Mesenchymal stem cell (in vitro differentiated cells and primary cell): ENCODE measurements at places on chromosomes 3 and 15.

DNA sequence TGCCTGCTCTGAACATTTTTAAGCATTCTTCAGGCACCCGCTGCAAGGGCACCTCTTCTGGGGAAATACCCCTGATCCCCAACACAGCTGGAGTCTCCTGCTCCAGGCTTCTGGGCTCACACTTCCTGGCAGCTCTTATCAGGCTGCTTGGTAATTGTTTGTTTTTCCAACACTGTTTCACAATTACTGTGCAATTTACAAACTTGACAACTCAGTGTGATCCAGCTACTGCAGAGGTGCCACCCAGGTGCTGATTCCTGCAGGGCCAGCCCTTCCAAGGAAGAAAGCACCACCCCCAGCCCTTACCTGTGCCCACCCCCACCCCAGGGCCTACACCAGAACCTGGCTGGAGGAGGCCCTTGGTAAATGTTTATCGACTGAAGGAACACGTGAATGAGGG is 66.5 kb downstream of the MAGEF1 start:
- peak; percentile 57 for DNase-seq

DNA sequence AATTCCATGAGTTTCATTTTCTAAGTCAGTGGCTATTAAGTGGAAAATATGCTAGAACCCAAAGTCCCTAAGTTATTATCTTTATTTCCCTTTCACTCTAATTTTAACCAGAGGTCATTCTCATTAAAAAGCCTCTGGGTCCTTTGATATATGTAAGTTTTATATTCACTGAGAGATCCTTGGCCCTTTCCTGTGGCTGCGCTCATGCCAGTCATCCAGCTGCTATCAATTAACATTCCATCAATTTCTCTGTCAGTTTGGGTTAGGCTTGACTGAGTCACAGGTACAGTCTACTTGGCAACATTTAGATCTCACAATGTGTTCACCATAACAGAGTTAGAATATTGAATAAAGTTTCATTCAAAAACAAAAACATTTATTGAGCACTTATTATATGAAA is 58.0 kb upstream of the FBN1 start:
- no peak for DNase-seq

GRCh38 chr3:112090887-112091586 is 4.8 kb downstream of the C3orf52 start:
- DNase-seq: no peak

DNA sequence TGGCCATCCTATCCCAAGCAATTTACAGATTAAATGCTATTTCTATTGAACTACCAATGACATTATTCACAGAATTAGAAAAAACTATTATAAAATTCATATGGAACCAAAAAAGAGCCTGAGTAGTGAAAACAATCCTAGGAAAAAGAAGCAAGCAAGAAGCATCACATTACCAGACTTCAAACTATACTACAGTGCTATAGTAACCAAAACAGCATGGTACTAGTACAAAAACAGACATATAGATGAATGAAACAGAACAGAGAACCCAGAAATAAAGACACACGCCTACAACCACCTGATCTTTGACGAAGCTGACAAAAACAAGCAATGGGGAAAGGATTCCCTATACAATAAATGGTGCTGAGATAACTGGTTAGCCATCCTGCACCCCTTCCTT is 152.2 kb downstream of the TNIK start:
- no peak for DNase-seq

DNA sequence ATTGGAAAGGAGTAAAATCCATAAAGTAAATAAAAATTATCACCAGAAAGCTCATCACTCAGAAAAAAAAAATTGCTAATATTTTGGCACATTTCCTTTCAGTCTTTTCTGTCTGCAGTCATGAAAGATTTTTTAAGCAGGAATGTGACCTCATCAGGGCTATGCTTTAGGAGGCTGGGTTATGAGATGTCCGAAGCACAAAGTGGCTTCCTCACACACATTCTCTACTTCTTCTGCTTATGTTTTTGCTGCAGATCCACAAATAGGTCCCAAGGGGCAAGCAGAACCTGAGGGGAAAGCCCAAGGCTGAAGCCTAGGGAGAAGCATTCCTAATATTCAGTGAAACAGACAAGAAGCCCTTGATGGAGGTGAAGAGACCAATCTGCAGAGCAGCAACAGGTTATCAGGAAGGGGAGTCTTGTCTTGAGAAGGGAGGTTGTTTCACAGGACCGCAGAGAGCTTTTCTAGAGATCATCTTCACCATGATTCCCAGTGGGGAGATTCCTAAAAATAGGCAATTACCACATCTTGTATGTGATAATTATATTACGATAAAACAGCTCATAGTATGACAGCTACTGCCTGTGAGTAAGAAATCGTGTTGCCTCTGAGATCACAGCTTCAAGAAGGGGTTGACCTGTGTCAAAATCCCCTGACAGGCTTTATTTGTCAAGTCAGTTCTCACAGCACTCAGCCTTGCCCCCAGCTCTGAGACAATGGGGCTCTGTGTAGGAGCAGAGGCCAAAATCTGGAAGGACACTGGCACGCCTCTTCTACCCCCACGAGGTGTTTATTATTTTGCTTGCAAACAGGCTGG is 60.5 kb downstream of the IGF2BP2 start:
- DNase-seq: peak; percentile 88

DNA sequence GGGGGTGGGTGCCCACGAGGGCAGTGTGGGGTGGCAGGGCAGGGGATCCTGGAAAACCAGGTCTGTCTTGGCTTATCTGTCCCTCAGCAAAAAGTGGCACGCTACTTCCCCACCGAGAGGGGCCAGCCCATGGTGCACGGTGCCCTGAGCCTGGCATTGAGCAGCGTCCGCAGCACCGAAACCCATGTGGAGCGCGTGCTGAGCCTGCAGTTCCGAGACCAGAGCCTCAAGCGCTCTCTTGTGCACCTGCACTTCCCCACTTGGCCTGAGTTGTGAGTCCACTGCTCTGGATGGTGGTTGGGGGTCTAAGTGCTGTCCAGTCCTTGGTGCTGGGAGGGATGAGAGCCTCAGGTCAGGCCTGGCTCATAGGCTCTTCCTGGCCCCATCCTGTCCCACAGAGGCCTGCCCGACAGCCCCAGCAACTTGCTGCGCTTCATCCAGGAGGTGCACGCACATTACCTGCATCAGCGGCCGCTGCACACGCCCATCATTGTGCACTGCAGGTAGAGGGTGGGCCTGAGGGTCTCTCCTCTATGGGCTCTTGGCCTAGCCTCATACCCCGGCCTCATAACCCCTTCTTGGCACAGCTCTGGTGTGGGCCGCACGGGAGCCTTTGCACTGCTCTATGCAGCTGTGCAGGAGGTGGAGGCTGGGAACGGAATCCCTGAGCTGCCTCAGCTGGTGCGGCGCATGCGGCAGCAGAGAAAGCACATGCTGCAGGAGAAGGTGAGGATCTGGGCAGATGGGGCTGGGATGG is 31.1 kb downstream of the PTPN23 start:
- DNase-seq: no peak

- DNase-seq: no peak
Observed at GRCh38 chr3:140974900-140975299, 33.3 kb downstream of the SLC25A36 start.

DNA sequence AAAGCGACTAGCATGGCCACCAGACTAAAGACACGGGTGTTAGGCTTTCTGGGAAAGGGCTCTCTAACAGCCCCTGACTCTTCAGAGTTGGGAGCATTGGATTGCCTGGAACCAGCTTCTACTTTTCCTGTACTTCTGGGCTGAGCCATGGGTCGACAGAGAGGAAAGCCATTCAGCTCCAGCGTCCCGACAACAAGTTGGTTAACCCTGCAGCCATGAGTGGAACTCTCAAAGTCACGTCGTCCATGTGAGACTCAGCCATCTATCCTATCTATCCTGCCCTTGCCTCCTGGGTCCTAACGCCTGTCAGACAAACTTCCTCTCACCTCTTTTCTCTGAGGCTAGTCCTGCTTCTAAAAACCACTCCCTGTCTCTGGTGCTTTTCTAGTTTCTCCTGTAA is 32.6 kb upstream of the TBC1D5 start:
- no peak for DNase-seq

DNA sequence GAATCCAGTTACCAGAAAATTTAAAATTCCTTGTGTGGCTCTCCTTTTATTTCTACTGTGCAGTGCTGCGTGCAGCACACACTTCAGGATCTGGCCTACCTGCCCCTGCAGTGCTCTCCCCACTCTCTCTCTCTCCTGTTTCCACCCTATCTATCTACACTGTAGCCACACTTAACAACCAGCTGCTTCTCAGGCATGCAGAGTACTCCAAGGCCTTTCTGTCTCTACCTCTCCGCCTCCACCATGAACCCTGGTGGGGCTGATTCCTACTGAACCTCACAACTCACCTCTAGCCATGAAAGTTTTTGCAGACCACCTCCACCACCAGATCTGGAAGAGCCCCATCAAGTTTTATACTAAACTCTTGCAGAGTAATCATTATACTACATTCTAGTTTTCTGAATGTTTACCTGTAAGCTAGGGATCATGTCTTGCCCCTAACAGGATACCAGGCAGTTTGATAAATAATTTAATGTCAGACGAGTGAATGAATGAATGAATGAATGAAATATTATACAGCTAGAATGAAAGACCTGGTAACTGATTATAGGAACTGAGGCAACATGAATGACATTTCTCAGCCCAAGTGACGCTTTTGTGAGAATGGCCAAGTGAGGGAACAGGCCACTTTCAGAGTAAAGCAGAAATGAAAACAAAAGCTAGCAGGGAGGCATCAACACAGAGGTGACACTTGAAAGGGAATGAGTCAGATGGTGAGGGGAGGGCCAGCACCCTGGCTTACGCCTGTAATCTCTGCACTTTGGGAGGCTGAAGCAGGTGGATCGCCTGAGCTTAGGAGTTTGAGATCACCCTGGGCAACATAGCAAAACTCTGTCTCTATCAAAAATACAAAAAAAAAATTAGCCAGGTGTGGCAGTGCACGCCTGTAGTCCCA is 363.5 kb downstream of the FOXP1 start:
- no peak for DNase-seq

DNA sequence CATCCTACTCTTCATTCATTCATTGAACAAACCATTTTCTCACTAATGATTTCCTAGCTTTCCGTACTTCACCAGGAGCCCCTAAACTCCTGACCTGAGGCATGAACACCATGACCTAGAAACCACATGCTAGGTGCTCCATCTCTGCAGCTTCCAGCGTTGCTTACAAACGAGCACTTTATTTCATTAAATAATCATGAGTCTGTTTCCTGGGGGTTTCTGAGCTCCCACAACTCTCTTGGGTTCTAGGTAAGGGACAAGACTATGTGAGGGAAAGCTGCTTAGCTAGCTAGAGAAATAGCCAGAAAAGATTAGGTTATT is 1.3 kb downstream of the MAP2K1 start:
- DNase-seq: no peak

- DNase-seq: no peak
Observed at GRCh38 chr3:123188058-123188457, 13.7 kb upstream of the SEC22A start.

DNA sequence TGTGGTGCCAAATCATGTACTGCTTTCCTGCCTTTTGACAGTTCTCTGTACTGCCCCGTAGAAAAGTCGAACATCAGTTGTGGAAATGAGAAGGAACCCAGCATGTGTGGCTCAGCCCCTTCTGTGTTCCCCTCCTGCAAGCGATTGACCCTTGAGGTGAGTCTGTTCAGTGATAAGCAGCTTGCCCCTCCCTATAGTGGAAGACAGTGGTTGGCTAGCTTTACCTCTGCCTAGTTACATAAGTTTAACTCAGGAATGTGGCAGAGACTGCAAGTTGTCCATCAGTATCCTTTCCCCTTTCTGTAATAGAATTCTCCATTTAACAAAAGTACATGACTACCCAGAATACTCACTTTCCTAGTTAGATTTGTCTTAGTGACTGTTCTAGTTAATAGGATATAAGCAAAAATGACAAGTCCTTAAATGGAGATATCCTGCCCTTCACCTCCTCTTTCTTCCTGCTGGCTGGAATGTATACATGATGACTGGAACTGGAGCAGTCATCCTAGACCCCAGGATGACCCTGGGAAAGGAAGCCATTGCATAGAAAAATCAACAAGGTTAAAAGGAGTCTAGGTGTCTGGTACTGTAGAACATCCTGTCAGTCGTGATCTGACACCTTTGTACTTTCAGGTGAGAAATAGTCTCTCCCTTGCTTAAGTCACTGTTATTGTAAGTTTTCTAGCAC is 10.6 kb downstream of the SETMAR start:
- no peak for DNase-seq

GRCh38 chr15:91270747-91271146 is 170.7 kb downstream of the SV2B start:
- no peak for DNase-seq

GRCh38 chr3:182843478-182843877 is 50.2 kb downstream of the ATP11B start:
- DNase-seq: no peak

GRCh38 chr3:71384837-71385716 is 198.5 kb downstream of the FOXP1 start:
- DNase-seq: no peak

DNA sequence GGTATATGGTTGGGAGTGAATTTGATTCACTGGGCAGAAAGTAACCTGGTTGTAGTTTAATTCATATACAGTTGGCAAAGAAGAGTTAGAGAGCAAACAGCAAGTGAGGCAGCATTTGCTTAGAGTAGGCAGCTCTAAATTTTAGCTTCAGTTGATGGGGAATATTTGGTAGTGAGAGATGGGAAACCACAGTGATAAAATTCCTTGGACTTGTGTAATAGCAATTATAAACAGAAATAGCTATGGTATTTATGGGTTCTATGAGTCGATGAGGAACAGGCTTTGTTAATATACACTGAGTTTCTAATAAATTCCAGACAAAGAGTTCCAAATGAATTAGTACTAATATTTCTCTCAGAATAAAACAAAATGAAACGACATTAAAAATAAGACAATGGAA is 894.0 kb downstream of the ROBO2 start:
- no peak for DNase-seq

DNA sequence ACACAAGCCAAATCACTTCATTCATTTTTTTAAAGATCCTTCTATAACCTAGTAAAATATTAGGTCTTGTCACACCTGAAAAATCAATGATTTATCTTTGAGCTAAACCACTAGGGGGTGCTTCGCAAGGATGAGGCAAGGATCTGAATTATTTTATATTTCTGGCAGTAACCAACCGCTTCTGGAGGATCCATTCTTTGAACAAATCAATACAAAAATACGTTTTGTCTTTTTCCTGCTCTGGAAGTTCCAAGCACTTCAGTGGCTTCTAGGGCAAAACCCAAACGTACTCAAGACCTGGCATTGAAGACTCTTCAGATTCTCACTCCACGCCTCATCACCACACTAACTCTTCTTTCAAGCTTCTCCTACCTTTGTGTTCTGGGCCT is 486 bp downstream of the LSG1 start:
- peak; percentile 60 for DNase-seq

- no peak for DNase-seq
Observed at GRCh38 chr3:98388147-98388546, 2.3 kb upstream of the OR5K3 start.

DNA sequence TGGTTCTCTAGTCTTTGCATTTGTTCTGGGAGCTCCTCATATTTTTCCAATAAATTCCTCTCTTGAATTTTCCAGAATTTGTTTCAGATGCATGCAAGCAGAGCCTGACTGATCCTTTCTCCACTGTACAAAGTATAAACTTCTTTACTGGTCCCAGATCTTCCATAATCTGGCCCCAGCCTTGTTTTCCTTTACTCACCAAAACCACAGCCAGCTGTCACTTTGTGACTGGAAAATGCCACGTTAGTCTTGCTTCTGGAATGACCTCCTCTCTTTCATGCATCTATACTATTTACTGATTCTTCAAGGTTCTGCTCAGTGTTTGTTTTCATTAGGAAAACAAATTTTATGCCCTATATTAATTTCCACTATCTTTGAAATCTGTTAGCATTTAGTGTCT is 60.4 kb upstream of the SPPL2A start:
- DNase-seq: peak; percentile 37
